ENCODE measurements at places on chromosomes 4 and X.
A peak's percentile ranks its signal among the peaks of the same experiment; 100 is the strongest.

DNA sequence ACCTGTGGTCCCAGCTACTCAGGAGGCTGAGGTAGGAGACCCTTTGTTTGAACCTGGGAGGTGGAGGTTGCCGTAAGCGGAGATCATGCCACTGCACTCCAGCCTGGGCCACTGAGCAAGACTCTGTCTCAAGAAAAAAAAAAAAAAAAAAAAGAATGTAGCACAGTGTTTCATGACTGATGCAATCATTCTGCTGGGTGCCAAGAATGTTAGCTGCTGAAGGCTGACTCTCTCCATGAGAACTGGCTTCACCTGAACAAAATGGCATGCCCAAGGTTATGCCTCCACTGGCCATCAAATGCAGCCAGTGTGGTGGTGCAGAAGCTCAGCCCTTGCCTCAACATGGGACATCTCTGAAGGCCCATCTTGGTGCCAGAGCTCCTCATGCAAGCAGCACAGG lies 412.1 kb downstream of the ADAM29 start:
- no peak for DNase-seq

- peak; percentile 57 for DNase-seq
Measured at GRCh38 chr4:101419336-101420135, 72.2 kb upstream of the PPP3CA start.

- no peak for DNase-seq
Measured at GRCh38 chr4:123246085-123246484, 150.5 kb upstream of the SPRY1 start.

GRCh38 chr4:114601304-114602052 lies 2.9 kb downstream of the UGT8 start:
- DNase-seq, result peak; percentile 32

DNA sequence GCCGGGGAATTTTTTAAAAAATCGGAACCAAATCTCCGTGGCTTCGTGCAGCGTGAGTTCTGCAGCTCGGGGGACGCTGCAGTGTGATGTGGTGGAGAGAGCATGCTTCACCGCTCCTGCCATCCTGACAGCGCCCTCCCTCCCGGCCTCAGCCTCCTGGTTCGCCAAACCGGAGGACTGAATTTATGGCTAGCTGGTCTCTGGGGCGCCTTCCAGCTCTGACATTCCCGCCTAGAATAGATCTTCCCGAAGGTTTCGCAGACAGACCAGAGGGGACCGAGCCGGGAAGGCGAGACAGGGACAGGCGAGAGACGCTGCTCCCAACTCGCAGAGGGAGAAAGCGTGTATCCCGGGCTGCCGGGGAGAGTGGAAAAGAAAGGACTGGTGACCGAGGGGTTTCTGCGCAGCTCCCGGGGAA lies 25.9 kb downstream of the HOPX start:
- no peak for DNase-seq

GRCh38 chrX:6708676-6709380 lies 173.9 kb upstream of the VCX3A start:
- no peak for DNase-seq

- no peak for DNase-seq
Measured at GRCh38 chrX:149831473-149831872, 49.5 kb upstream of the MAGEA8 start.

DNA sequence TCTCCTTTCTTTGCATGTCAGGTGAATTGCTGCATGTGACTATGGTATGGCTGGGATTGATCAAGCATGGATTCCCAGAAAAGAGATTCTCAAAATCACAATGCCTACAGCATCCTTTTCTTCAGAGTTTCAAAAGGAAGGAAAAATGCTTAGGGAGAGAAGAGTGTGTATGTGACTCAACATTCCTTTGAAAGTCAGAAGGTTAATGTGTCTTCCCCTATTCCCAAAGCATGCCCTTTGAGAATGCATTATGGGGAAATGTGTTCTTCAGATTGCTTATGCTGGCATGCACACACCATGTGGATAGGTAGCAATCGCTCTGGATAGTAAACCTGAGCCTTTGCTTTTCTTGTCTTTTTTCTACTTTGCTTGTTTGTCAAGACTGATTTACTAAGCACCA lies 78.5 kb downstream of the ELOVL6 start:
- DNase-seq, result no peak

DNA sequence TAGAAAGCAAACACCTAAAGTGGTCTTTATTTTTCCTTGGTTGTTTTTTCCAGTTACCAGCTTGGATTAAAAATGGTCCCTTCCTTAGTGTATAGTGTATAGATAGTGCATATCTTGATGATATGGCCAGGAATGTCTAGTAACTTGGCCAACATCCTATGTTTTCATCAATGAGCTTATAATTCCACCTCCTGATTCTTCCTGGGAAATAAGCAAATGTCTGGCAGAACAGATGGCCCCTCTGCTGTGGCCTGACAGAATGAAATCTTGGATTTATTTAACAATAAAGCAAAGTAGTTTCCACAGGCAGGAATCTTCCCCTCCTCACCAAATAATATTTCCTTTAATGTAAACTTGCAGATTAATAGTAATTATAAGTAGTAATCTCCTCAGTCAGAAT lies 6.1 kb downstream of the SCARB2 start:
- no peak for DNase-seq

DNA sequence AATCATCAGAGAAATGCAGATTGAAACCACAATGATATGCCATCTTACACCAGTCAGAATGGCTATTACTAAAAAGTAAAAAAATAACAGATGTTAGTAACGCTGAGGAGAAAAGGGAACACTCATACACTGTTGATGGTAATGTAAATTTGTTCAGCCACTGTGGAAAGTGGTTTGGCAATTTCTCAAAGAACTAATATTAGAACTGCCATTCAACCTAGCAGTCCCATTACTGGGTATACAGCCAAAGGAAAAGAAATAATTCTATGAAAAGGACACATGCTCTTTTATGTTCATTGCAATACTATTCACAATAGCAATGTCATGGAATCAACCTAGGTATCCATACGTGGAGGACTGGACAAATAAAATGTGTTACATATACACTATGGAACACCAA lies 566.3 kb downstream of the STPG2 start:
- DNase-seq, result no peak

- no peak for DNase-seq
Measured at GRCh38 chr4:184587221-184587620, 62.0 kb downstream of the CASP3 start.

DNA sequence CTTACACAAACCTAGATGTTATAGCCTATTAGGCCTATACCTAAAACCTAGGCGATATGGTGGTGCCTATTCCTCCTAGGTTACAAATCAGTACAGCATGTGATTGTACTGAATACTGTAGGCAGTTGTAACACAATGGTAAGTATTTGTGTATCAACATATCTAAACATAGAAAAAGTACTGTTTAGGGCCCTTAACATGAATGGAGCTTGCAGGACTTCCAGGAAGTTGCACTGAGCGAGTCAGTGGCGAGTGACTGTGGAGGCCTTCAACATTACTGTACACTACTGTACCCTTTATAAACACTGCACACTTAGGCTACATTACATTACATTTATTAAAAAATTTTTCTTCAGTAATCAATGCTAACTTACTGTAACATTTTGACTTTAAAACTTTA lies 37.8 kb downstream of the WWC2 start:
- DNase-seq, result no peak

- no peak for DNase-seq
Measured at GRCh38 chr4:142485452-142485851, 360.6 kb downstream of the INPP4B start.

DNA sequence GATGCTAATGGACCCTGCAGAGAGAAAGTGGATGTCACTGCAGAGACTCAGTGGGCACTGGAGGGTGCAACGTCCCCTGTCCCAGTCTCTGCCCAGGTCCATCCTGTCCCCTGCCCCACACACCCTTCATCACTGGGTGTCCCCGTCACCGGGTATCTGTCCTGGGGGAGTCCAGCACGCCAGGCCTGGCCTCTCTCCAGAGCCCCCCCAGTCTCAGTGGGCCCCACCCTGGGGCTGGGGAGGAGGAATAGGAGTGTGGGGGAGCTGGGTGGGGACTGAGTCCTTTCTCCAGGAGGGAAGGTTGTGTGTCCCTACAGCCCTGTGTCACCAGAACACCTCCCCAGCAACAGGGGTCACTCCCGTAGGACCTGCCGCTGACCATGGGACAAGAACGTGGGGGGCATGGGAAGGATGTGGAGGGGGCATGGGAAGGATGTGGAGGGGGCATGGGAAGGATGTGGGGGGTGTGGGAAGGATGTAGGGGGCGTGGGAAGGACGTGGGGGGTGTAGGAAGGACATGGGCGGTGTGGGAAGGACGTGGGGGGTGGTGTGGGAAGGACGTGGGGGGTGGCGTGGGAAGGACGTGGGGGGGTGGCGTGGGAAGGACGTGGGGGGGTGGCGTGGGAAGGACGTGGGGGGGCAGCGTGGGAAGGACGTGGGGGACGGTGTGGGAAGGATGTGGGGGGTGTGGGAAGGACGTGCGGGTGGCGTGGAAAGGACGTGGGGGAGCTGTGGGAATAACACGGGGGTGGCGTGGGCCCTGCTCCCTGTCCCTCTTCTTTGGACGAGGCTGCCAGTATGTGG lies 21.0 kb upstream of the SPON2 start:
- DNase-seq, result no peak

DNA sequence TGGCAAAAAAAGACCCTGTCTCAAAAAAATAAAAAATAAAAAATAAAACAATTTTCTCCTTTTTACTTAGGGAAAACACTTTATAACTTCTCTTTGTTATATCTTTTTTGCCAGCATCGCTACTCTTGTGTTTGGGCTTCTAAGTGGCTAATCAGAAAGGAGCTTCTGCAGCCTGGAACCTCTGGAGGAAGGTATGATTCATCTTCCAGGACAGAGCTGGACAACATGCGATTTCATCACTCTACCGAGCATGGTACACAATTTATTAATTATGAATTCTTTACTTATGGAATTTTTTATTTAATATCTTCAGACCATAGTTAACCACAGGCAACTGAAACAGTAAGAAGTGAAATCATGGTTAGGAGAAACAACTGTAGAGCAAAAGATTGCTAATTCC lies 1254.3 kb upstream of the AGA start:
- DNase-seq, result no peak

- no peak for DNase-seq
Measured at GRCh38 chr4:124105212-124105611, 607.3 kb downstream of the ANKRD50 start.

DNA sequence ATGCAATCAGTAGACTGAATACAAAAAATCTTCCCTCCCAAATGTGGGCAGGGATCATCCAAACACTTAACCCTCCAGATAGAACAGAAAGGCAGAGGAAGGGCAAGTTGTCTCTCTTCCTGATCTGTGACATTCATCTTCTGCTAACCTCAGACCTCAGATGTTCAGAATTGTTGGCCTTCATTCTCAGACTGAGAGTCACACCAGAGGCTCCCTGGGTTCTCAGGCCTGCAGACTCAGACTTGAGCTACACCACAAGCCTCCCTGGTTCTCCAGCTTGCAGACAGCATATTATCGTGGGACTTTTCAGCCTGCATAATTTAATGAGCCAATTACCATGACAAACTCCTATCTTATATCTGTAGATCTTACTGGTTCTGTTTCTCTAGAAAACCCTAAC lies 1471.6 kb upstream of the ADGRL3 start:
- no peak for DNase-seq

DNA sequence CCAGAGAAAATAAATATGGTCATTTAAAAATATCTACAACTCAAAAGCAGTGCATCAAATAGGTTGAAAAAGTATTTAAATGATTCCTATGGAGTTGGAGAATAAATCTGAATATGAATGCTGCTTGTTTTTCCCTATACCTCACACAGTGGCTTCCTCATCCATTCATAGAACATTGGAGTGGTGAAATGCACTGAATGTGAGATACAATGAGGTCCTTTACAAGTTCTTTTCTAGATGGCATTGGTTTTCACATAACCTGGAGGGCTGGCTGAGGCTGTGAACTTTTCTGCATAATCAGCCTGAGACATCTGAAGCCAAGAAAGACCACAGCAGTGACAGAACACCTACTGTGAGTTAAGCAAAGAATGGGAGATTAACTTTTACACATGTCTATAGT lies 279.1 kb upstream of the NRK start:
- no peak for DNase-seq

DNA sequence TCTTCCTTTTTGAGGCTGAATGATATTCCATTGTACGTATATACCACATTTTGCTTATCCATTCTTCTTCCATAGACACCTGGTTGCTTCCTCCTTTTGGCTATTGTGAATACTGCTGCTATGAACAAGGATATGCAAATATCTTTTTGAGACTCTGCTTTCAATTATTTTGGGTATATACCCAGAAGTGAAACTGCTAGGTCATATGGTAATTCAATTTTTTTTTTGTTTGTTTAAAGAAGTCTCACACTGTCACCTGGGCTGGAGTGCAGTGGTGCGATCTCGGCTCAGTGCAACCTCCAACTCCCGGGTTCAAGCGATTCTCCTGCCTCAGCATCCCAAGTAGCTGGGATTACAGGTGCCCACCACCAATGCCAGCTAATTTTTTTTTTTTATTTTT lies 75.3 kb downstream of the METTL14 start:
- DNase-seq, result peak; percentile 25

DNA sequence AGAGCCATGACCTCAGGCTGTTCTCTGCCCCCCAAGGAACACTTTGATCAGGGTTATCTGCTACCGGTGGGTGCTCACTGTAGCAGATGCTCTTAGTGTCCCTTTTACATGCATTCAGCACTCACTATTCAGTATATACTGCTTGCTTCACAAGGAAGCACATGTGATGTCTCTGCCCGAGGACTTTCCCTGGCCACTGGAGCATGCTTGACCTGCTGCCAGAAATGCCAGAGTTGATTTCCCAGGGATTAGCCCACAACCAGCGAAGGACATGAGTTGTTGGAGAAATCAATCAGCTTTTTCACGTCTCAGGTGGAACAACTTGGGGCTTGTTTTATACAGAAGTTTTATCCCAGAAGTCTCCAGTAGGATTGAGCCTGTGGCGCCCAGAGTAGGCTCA lies 51.2 kb upstream of the RPS6KA3 start:
- no peak for DNase-seq

DNA sequence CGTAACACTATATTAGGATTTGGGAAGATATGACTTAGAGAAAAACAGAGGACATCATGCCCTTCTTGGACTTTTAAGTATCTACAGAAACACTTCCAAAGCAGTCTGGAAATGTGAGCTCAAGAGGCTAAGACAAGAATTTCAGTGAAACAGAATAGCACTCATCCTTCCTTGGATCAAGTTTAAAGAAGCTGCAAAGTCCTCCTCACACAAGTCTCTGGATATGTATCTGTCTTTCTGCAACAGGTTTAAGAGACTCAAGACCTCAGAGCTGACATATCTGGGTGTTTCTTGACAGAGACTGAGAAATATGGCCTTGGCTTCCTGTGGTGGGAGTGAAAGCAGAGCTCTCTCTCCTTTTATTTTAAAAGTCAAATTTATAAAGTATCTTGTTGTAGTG lies 82.5 kb upstream of the GIMD1 start:
- no peak for DNase-seq

DNA sequence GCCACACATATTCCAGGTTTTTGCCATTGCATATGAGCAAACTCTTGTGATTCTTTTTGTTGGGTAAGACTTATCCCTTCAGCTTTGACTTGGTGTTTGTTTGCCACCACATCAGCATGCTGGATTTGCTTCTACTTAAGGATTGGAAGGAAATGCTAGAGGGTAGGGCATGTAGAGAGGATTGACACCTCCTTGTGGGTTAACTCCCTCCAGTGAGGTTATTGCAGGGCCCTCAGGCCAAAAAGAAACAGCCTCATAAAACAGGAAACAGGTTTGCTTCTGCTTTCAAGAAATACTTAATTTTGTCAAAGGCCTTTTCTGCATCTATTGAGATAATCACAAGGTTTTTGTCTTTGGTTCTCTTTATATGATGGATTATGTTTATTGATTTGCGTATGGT lies 15.2 kb upstream of the INPP4B start:
- no peak for DNase-seq

GRCh38 chrX:136258951-136259350 lies 7.8 kb upstream of the MAP7D3 start:
- no peak for DNase-seq

GRCh38 chr4:118712872-118713271 lies 27.7 kb downstream of the METTL14 start:
- DNase-seq, result no peak
